Epithelial cell of esophagus (primary cell): ENCODE measurements at places on chromosomes 4 and X.

- no peak for DNase-seq
Measured at GRCh38 chrX:65589304-65589703, 54.7 kb upstream of the LAS1L start.

GRCh38 chrX:47321386-47321785, 49.0 kb upstream of the ZNF157 start:
- peak; percentile 67 for DNase-seq

- DNase-seq, result no peak
Measured at GRCh38 chrX:130085551-130086446, 24.5 kb downstream of the ELF4 start.

GRCh38 chrX:106302304-106302703, 134.2 kb downstream of the PWWP3B start:
- peak; percentile 92 for DNase-seq

DNA sequence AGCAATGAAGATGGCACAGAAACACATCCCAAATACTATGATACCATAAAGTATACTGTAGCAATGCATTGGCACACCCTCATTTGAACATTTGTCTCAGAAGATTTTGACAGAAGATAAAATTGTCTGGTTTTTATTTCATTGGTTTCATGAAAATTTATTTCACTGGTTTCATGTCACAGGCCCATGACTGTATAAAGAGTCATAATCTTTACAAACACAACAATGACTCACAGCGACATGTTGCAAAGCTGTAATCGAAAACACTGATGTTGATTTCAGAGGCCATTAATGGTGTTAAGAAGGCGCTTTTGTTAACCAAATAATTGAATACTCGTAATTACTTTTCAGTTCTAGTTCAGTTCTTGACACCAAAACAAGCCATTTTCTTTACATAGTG, 8.1 kb upstream of the DTHD1 start:
- peak; percentile 79 for DNase-seq

DNA sequence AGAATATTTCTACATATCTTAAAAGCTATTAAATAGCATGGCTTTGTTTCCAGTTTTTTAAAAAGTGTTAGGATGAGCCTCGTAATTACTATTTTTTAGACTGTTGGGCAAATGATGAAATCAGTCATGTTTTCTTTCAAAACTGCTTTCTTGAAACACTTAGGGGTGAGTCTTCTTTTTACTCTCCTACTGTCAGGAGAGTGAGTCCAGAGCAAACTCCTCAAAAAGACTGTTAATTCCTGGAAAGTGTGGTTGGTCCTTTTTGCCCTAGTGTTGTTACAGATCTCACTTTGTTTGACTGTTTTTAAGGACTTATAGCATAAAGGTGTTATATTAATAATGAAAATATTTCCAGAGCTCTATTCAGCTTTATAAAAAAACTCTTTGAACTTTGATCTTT, 6.3 kb downstream of the GSTCD start:
- no peak for DNase-seq

DNA sequence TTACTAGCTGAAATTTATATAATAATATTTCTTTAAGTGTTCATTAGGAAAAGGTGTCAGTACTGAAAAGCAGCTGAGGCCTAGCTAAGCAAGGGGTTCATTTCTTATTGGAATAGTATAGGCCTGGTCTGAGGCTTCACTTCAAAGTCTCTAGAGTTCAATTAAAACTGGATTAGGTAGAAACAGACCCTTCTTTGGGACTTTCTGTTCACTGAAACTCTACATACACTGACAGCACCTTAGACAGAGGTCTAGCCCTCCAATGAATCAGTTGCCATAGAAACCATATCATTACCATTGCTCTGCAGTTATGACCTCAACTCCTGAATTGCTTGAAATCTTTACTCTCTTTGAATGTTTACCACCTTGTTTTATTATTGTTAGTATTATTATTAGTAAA, 86.4 kb upstream of the MAB21L2 start:
- DNase-seq, result no peak

DNA sequence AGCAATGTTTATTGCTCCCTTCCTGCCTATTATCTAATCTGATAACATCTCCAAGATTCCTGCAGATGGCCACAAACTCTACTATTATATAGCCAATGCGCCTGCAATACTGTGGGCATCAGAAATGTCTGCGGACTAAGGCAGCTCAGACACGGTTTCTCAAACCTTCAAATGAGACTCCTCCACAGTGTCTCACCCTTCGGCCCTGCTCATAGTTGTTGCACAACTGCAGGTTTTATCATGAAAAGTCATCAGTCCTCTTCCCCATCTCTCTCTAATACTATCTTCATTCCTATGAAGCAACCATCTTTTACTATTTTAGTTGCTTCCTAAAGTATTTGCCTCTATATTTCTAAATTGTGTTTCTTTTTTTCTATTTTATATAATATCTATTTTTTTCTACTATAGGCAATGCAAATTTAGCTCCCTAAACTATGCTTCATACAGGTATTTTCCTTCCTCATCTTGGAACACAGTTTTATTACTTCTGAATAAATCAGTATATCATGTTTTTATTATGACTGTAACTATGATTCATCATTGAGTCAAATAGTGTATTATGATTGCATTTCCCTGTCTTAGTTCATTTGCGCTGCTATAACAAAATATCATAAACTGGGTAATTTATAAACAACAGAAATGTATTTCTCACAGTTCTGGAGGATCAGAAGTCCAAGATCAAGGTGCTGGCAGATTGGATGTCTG, 129.7 kb upstream of the EDNRA start:
- peak; percentile 30 for DNase-seq

DNA sequence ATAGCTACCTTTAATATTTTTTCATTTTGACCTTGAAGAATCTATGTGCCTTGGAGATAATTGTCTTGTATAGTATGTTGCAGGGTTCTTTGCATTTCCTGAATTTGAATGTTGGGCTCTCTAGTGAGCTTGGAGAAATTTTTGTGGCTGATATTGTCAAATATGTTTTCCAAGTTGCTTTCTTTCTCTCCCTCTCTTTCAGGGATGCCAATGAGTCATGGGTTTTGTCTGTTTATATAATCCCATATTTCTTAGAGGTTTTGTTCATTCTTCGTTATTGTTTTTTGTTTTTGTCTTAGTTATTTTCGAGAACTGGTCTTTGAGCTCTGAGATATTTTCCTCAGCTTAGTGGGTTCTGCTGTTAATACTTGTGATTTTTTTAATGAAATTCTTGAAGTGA, 20.7 kb downstream of the RAB40AL start:
- DNase-seq, result no peak
